ENCODE measurements at places on chromosomes 6 and 20. TPM values are rescaled to one million over a fixed set of nuclear protein-coding genes. Genes with fewer than 3 reads are reported as not detected.

- no peak for DNase-seq
These were observed 74.0 kb downstream of the MDGA1 start for GRCh38 chr6:37623666-37624065.

GRCh38 chr6:168037242-168037641, 39.8 kb downstream of the KIF25 start:
- DNase-seq, result no peak

The LY6G6F gene
- not detected for total RNA-seq

- no peak for DNase-seq
These were observed 7.6 kb downstream of the POLR1C start for GRCh38 chr6:43524483-43524961.

GRCh38 chr6:143621876-143622605, 55.7 kb upstream of the PHACTR2 start:
- DNase-seq, result peak; percentile 27

The TOMM34 gene
- 15.1 TPM for total RNA-seq

GRCh38 chr6:36677059-36677749, 1.3 kb upstream of the CDKN1A start:
- peak; percentile 33 for DNase-seq

GRCh38 chr6:52426667-52427066, 6.5 kb downstream of the EFHC1 start:
- DNase-seq, result no peak

The LRRC73 gene
- under 0.01 TPM for total RNA-seq

The SCUBE3 gene
- total RNA-seq, result 10.0 TPM

GRCh38 chr6:10610289-10610688, 84.1 kb downstream of the C6orf52 start:
- no peak for DNase-seq

DNA sequence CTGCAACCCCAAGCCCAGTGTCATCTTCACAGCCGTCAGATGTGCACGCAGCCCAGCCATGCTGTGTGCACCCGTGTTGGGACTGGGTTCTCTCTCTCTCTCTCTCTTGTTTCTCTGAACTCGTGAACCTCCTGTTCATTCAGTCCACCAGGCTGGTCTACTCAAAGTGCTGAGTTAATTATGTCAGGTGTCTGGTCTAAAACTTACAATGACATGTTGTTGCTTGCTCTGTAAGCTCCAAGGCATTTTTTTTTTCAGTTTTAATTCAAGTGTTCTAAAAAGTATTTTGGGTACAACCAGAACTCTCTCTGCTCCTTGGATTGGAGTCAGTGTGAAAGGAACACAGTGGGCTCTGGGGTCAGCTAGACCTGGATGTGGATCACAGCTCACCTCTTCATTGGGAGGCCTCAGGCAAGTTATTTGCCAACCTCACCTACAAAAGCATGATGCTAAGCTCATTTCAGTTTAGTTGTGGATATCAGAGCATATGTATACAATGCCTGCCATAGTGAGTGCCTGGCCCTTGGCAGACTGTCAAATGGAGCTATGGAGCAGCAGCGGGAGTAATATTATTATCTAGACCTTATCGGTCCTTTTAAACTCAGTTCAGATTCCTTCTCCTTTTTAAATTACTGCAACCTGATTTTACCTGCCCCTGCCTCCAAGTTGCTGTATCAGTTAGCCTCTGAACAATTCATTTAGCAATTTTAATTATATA, 59.5 kb downstream of the PLEKHG1 start:
- no peak for DNase-seq

Measured in fibroblast of villous mesenchyme (primary cell).